Activated CD8-positive, alpha-beta memory T cell treated with anti-CD3 and anti-CD28 coated beads, Interleukin-2, amount 10 ng/mL, durations not matched to agents 7 days and 5 days (primary cell): ENCODE measurements at places on chromosomes 12 and 14. TPM values are rescaled to one million over a fixed set of nuclear protein-coding genes. Genes with fewer than 3 reads are reported as not detected.

ARHGAP9 gene
- total RNA-seq = 363 TPM

RD3L gene
- not detected for total RNA-seq

GRCh38 chr12:67910360-67911274 lies 78.6 kb upstream of the IFNG-AS1 start:
- H3K27me3 ChIP-seq = peaks cover 3% of the 10 kb centered on the region
- DNase-seq = no peak
- H3K4me1 ChIP-seq = no peaks in the 10 kb centered on the region
- no peak overlapping the region for H3K27ac ChIP-seq
- H3K4me3 ChIP-seq = no peak overlapping the region

GRCh38 chr14:32009976-32010581 lies 67.0 kb upstream of the ARHGAP5 start:
- H3K4me1 ChIP-seq = no peaks in the 10 kb centered on the region
- no peak overlapping the region for H3K4me3 ChIP-seq
- DNase-seq = no peak
- H3K27ac ChIP-seq = no peak overlapping the region
- H3K27me3 ChIP-seq = peaks cover 7% of the 10 kb centered on the region

JPH4 gene
- total RNA-seq = 0.77 TPM

DNA sequence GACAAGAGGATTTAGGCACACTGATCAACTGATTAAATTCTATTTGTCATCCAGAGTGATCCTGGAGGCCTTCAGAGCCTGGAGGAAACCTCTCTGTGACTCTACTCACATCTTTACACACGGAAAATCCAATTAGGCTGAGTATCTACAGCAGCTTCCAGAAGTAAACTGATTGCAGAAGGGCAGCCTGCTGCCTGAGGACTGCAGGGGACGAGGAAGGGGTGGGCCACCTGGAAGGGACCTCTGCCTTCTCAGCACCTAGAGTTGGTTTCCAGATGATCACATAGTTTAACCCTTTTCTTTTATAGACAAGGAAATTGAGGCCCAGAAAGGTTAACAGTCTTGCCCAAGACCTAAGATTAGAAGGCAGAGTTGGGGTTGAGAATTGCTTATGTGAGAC lies 206.1 kb downstream of the DAD1 start:
- no peak overlapping the region for H3K4me3 ChIP-seq
- no peaks in the 10 kb centered on the region for H3K27me3 ChIP-seq
- DNase-seq = no peak
- H3K4me1 ChIP-seq = no peaks in the 10 kb centered on the region
- H3K36me3 ChIP-seq = no peaks in the 10 kb centered on the region
- no peak overlapping the region for H3K27ac ChIP-seq

- no peak overlapping the region for H3K27ac ChIP-seq
- no peak for DNase-seq
- H3K36me3 ChIP-seq = no peaks in the 10 kb centered on the region
- peaks cover 3% of the 10 kb centered on the region for H3K27me3 ChIP-seq
- H3K4me3 ChIP-seq = no peak overlapping the region
- H3K4me1 ChIP-seq = no peaks in the 10 kb centered on the region
Measured at GRCh38 chr14:51607711-51608110, 44.0 kb upstream of the FRMD6 start.

RFLNA gene
- total RNA-seq = not detected

CKB gene
- total RNA-seq = 6.1 TPM

- no peaks in the 10 kb centered on the region for H3K4me1 ChIP-seq
- H3K27ac ChIP-seq = no peak overlapping the region
- no peak for DNase-seq
Measured at GRCh38 chr12:100795174-100795799, 711 bp downstream of the ANO4 start.

DNA sequence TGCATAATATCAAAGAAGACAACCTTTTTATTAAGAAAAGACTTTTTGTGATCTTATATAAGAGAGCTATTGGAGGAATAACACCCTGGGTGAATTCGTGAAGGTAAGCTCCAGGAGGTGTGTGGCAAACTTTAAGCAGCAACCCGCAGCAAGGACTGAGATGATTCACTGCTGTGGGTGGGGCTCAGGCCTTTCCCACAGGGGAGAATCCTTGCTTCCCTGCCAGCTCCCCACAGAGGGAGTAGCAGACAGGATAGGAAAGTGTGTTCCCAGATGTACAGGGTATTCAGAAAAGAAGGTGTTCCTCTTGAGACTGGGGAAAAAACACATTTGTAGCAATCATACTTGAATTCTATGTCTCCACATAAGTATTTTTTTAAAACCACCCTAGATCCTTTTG lies 9.2 kb downstream of the NDUFA12 start:
- no peak for DNase-seq
- no peaks in the 10 kb centered on the region for H3K27me3 ChIP-seq
- peaks cover 21% of the 10 kb centered on the region for H3K4me1 ChIP-seq
- no peak overlapping the region for H3K4me3 ChIP-seq
- H3K27ac ChIP-seq = no peak overlapping the region

- H3K4me3 ChIP-seq = no peak overlapping the region
- peaks cover 3% of the 10 kb centered on the region for H3K4me1 ChIP-seq
- DNase-seq = no peak
- no peak overlapping the region for H3K27ac ChIP-seq
- H3K27me3 ChIP-seq = no peaks in the 10 kb centered on the region
- peaks cover 3% of the 10 kb centered on the region for H3K36me3 ChIP-seq
Measured at GRCh38 chr14:102225936-102226335, 79.0 kb downstream of the MOK start.

GRCh38 chr12:119292893-119293630 lies 41.5 kb upstream of the CCDC60 start:
- no peak overlapping the region for H3K4me3 ChIP-seq
- no peak for DNase-seq
- no peaks in the 10 kb centered on the region for H3K4me1 ChIP-seq
- H3K27me3 ChIP-seq = no peaks in the 10 kb centered on the region
- H3K27ac ChIP-seq = no peak overlapping the region

DNA sequence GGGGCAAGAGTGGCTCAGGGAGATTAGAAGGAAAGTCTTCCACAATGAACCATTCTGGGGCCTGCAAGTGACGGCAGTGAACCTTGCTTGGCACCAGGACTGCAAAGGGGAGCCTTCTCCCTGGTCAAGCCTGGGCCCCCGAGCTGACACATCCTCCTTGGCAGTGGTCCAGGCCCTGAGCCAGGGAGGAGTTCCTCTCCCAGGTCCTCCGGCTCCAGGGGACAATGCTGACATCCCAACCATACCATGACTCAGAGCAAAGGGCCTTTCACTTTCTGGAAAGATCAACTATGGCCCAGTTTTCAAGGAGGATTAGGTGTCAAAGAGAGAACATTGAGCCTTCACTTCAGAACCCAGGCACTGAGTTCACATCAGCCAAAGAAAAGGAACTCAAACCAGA lies 756.5 kb upstream of the TBX3 start:
- no peaks in the 10 kb centered on the region for H3K27me3 ChIP-seq
- H3K27ac ChIP-seq = no peak overlapping the region
- no peak for DNase-seq
- no peak overlapping the region for H3K4me3 ChIP-seq
- no peaks in the 10 kb centered on the region for H3K36me3 ChIP-seq

KIF5A gene
- 2.1 TPM for total RNA-seq

- no peak for DNase-seq
- no peak overlapping the region for H3K27ac ChIP-seq
- no peaks in the 10 kb centered on the region for H3K36me3 ChIP-seq
- H3K27me3 ChIP-seq = no peaks in the 10 kb centered on the region
Measured at GRCh38 chr12:96770219-96771102, 136.6 kb upstream of the NEDD1 start.

GRCh38 chr12:75945581-75945980 lies 86.0 kb downstream of the PHLDA1 start:
- peak overlapping the region; percentile 99 for H3K27ac ChIP-seq
- H3K4me3 ChIP-seq = no peak overlapping the region
- DNase-seq = no peak

TAS2R7 gene
- not detected for total RNA-seq

- H3K4me1 ChIP-seq = no peaks in the 10 kb centered on the region
- no peak for DNase-seq
- peaks cover 4% of the 10 kb centered on the region for H3K27me3 ChIP-seq
- H3K27ac ChIP-seq = no peak overlapping the region
- H3K4me3 ChIP-seq = no peak overlapping the region
- no peaks in the 10 kb centered on the region for H3K36me3 ChIP-seq
Measured at GRCh38 chr14:67735336-67736147, 33.9 kb downstream of the RDH12 start.

C3AR1 gene
- 10.7 TPM for total RNA-seq

FBRSL1 gene
- total RNA-seq = 48.6 TPM

CFAP251 gene
- total RNA-seq = 0.21 TPM
